Stimulated activated CD8-positive, alpha-beta memory T cell treated with anti-CD3 and anti-CD28 coated beads, Interleukin-4, amount 100 ng/mL, for 1 hour (primary cell): ENCODE measurements at places on chromosomes 3 and 15.

GRCh38 chr3:54131890-54132289, 9.5 kb downstream of the CACNA2D3 start:
- no peak for DNase-seq

- no peak for DNase-seq
Measured at GRCh38 chr3:62777130-62777529, 98.1 kb downstream of the CADPS start.

- no peak for DNase-seq
Measured at GRCh38 chr15:63502843-63503738, 1.3 kb upstream of the USP3 start.

- DNase-seq = no peak
Measured at GRCh38 chr3:177898185-177898584, 638.1 kb upstream of the KCNMB2 start.

DNA sequence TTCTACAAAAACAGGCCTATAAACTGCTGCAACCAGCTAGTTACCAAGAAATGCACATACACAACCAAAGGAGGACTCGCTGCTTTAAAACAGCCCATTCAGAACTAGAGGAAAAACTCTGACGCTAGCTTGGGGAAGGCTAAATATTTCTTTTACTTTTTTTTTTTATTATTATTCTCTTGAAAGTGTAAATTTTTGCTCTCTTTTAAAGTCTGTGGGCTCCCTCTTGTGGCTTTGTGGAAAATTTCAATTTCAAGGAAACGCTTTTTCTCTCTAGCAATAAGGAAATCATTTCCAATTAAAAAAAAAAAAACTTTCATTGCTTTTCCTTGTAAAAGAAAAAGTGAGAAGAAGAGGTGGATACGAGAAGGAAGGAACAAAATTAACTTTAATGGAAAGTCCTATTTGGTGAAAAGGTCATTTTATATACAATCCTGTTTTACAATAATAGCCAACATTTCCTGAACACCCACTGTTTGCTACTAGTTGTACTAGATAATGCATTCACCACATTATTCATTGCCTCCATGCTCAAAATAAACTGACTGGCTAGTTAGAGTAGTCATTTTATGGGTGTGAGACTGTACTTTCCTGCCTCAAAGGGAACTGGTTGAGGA, 51.2 kb upstream of the SAMMSON start:
- DNase-seq = no peak

DNA sequence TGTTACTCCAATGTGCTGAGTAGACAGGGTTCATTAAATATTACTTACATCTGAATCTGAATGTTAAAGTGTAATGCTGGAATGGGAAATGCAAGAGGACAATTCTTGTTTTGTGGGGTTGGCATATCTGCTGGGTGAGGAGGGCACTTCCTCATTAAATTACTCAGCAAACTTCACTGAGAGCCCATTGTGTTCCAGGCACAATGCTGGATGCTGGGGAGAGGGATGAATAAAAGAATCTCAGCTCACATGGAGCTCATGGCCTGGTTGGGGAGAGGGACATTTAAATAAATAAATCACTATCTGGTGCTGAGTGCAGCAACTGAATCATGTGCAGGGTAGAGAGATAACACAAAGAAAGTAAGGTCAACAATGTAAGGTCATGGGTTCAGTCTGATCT, 199.2 kb upstream of the CFAP20DC start:
- no peak for DNase-seq

DNA sequence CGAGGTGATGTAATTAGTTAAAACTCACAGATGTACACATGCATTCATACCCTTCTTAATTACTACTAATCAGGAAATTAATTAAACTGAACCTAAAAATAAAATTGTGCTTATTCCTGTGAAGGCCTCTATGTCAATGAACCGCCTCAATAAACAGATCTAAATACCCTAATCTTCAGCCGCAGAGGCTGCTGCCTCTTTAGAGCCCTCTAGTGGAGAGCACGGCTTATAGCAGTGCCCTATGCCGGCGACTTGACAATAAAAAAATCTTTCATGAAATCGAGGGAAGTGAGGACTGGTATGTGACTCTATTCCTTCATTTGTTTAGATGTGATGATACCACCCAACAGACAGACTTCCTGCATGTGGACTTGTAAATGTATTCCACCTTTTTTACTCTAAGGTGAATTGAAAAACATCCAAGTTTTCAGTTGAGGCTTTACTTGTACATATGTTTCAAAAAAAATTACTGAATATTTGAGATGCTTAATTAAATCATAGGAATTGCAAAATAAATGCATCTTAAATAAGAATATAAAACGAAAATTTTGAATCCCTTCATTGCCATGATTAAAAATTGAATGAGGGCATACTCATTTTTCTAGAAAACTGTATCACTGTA, 8.3 kb upstream of the EPHA3 start:
- no peak for DNase-seq

DNA sequence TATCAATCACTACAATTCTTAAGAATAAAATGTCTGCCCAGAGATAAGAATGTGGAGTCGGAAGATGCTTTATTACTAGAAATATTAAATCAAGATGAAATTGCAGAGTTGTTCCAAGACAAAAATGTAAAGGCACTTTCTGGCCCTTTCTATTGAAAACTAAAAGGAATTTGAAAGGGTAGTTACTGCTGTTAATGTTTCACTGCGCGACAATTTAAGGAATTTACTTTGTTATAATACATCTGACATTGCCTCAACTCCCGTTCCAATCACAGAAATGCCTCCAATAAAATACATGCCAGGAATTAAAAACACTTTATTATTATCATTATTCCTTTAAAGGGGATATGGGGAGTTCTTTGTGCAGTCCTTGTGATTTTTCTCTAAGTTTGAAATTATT, 26.4 kb downstream of the RSL24D1 start:
- DNase-seq = no peak

GRCh38 chr3:81947359-81947758, 185.9 kb upstream of the GBE1 start:
- DNase-seq = no peak

- DNase-seq = no peak
Measured at GRCh38 chr3:143334231-143334630, 214.7 kb downstream of the CHST2 start.

DNA sequence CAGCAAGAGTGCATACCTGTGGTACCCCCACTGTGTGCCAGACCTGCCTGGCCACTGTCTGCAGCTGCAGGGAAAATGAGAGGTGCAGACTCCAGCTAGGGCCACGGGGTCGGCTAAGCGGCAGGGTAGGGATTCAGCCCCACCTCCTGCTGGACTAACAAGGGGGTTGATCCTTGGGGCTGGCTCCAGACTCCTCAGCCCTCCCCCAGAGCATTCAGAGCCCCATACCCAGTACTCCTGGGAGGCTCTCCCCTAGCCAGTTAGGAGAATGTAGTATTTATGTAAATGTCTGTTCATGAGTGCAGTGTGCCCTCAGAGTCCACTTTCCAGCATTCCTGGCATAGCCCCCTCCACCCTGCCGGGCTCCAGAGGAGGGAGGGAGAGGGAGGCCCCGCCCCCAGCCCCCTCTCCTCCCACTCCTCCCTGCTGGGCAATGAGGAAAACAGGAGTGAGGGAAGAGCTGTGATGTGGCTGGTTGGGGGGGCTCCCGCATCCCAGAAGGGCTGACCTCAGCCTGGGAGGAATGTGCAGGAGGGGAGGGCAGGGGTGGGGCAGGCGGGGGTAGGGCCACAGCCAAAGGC, 4.5 kb upstream of the SEMA3B start:
- DNase-seq = no peak

- no peak for DNase-seq
Measured at GRCh38 chr3:24199300-24199699, 254.2 kb downstream of the NR1D2 start.

GRCh38 chr3:97485206-97485605, 279.4 kb upstream of the ARL6 start:
- no peak for DNase-seq

- peak; percentile 41 for DNase-seq
Measured at GRCh38 chr3:49276475-49277382, at the start of gene C3orf62. Gene C3orf62 (minus strand): TSS chr3:49277232. CDS start chr3:49276872, 360 bp downstream.

GRCh38 chr15:100265641-100266035, 76.1 kb downstream of the ADAMTS17 start:
- no peak for DNase-seq
